ENCODE measurements at places on chromosomes 6 and 20.

GRCh38 chr6:69647726-69648125, 149.1 kb downstream of the LMBRD1 start:
- DNase-seq, result no peak

- no peak for DNase-seq
Observed at GRCh38 chr6:68473433-68474210, 161.5 kb upstream of the ADGRB3 start.

GRCh38 chr20:34907616-34908469, 31.4 kb downstream of the ACSS2 start:
- DNase-seq, result no peak

GRCh38 chr6:111870051-111870741, 3.1 kb downstream of the FYN start:
- no peak for DNase-seq

GRCh38 chr20:59680148-59680650, 75.9 kb downstream of the PHACTR3 start:
- DNase-seq, result no peak

DNA sequence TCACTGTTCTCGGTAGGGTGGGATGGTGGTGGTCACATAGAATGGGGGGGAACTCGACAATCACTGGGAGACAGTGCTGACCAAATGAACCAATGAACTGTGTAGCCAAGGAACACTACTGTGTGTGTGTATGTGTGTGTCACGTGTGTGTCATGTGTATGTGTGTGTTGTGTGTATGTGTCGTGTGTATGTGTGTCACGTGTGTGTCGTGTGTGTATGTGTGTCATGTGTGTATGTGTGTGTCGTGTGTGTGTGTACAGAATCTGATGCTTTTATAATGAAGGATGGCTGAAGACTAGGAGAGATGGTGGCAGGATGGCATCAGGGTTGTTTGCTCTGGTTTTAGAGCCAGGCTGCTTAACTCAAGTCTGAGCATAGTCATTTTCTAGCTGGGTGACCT, 99.1 kb upstream of the DUSP22 start:
- no peak for DNase-seq

DNA sequence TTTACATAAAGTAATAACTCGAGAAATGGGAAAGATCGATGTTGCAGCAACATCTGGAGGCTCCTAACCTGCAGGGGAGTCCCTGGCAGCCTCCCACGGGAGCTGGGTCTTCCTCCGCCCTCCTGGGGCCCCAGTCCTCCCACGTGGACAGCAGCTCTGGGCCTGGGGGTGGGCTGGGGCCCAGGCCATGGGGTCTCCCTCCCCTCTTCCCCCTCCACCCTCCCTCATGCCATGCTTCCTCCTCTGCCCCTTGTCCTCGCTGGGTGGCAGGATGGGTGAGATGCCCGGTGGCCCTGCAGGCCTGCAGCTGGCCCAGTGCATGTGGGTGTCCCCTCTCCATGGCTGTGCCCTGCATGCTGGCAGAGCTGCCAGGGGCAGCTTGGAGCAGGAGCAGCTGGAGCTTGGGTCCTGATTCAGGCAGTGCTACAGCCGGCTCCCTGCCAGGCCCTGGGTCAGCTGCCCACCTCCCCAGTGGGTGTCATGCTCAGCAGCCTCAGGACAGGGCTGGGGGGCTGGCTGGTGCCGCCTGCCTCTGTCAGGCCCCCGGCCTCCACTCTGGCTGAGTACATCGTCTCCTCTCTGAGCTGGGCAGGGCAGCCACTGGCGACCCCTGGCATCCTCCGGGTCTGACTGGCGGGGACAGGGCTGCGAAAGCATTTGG, 48.9 kb upstream of the BHLHE23 start:
- DNase-seq, result no peak

- DNase-seq, result no peak
Observed at GRCh38 chr6:106637051-106637716, 7.8 kb downstream of the QRSL1 start.

DNA sequence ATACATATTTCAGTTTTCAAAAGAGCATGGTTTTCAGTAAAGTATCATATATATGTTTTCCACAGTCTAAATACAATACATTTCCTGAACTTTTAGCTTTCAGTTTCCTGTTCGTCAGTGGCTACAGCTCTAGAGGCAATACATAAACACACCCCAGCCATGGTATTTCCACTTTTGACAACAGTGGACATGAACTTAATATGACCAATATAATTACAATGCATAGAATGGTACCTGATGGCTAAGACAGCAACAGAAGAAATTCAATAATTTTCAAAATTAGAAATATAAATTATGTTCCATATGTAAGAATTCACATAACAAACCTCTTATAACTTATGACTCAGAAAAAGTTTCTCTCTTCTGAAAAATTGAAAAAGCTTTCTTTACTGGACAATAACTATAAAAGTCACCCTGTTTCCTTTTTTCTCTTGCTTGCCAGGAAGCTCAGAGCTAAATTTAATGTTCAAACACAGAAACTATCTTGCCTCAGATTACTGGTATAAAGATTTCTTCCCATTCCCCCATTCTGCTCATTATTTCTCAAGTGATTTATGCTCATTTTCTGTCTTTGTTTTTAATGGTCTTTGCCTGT, 19.2 kb downstream of the FKBP5 start:
- no peak for DNase-seq

GRCh38 chr20:60718743-60719480, 533.1 kb upstream of the CDH4 start:
- no peak for DNase-seq

- no peak for DNase-seq
Observed at GRCh38 chr6:145903356-145904102, 60.6 kb downstream of the SHPRH start.

- DNase-seq, result no peak
Observed at GRCh38 chr20:22511943-22512910, 72.1 kb downstream of the FOXA2 start.

- no peak for DNase-seq
Observed at GRCh38 chr6:156175433-156175832, 601.7 kb upstream of the ARID1B start.

DNA sequence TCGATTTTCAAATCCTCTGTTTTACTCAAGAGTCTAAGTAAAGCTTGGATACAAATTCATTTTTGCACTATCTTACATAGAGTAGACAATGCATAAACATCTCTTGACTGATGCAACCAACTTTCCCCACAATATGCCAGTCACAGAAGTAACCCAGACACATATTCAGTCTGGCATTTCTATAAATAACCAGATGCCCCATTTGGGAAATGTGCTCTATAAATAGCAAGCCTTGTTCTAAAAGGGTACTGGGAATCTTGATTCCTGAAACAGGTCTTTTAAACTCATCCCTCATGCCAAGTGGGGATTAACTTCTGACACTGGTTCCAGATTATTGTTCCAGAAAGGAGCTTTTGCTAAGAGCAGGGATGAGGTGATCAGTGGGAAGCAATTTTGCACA, 411.7 kb downstream of the EPM2A start:
- DNase-seq, result no peak

DNA sequence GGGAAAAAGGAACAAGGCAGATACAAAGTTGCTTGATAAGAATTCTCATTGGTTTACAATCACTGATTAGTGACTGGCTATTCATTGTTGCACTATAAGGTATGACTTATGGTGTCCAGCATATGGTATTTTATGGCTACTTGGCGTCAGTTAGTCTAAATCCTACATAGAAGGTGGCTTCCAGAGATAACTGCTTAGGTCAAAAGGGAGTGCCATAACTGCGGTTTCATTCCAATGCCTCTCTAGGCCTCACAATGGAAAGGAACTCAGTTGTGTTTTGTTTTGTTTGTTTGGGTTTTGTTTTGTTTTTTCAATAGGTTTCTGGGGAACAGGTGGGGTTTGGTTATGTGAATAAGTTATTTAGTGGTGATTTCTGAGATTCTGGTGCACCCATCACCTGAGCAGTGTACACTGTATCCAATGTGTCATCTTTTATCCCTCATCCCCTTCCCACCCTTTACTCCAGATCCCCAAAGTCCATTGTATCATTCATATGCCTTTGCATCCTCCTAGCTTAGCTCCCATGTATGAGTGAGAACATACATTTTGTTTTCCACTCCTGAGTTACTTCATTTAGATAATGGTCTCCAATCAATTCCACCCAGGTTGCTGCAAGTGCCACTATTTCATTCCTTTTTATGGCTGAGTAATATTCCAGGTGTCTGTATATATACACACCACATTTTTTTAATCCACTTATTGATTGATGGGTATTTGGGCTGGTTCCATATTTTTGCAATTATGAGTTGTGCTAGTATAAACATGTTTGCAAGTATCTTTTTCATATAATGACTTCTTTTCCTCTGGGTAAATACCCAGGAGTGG, 7.0 kb downstream of the GOPC start:
- no peak for DNase-seq

GRCh38 chr20:46621492-46621891, 29.8 kb downstream of the SLC13A3 start:
- DNase-seq, result no peak

DNA sequence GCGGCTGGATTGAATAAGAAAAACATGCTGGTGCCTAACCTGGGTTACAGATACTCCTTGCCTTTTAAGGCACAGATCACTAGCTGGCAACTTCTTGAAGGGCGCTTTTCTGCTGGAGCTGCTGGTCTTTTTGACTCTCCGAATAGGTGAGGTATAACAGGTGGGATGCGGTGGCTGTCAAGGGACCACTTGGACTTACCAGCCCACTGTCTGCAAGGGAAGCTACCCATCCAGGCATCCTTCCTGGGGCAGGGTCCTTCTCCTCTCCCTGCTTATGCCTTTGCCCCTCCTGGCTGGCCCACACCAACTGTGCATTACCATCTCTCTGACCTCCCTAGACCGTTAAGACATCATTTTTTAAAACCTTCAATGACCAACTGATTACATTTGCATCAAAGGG, 57.4 kb downstream of the NPEPL1 start:
- DNase-seq, result no peak

- no peak for DNase-seq
Observed at GRCh38 chr6:45388328-45388727, 10.6 kb upstream of the SUPT3H start.

DNA sequence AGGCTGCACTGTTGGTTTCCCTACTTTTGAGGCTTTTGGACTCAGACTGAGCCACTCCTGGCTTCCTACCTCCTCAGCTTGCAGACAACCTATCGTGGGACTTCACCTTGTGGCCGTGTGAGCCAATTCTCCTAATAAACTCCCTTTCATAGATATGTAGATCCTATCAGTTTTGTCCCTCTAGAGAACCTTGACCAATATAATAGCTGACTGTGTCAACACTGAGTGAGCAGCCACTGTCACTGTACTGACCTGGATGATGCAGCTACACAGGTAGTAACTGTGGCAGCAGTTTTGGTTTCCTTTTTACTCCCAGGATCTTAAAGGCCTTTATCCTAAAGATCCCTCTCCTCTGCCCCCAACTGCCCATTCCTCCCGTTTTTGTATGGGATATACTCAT, 70.2 kb downstream of the SLC22A3 start:
- DNase-seq, result no peak

- no peak for DNase-seq
Observed at GRCh38 chr6:13466304-13467215, 20.8 kb downstream of the GFOD1 start.

GRCh38 chr20:313948-314347, 11.4 kb upstream of the SOX12 start:
- DNase-seq, result no peak

DNA sequence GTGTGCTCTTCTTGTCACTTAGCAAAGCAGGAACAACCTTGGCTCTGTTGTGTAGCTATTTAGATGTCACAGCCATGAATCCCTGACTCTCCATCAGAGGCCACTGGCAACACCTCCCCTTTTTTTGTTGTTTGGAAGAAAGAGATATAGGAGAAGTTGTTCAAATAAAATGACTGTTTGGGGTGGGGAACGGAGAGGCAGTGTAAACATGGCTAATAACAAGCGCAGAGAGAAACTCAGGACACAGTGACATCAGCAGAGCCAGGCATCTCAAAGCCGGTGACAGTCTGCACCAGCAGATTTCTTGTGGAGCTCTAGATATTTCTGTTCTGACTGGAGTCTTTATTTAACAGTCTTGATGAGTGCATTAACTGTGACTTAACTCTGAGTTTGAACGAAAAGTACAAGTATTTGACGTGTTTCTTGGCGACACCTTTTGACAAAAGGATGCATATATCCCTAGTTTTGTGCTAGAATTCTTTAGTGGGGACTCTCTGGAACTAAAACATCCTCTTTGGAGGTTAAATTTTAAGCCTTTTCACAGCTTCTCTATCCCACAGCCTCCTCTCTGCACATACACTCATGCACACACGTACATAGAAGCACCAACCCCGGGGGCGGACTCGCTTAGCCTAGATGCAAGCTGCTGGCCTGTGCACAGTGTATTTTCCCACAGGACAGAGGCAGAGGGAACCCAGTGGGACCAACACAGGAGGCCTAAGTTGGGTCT, 53.8 kb downstream of the ADAT2 start:
- DNase-seq, result no peak

GRCh38 chr6:42281570-42281969, 63.9 kb upstream of the MRPS10 start:
- DNase-seq, result no peak

DNA sequence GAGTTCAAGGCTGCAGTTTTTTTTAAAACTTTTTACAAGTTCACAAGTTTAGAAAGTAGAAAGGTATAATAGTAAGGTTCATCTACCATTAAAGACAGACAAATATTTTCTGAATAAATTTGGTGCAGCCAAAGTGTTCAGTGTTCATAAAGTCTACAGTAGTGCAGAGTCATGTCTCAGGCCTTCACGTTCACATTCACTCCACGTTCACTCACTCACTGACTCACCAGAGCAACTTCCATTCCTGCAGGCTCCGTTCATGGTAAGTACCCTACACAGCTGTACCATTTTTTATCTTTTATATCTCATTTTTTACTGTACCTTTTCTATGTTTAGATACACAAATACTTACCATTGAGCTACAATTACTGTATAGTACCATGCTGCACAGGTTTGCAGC, 67.6 kb downstream of the B4GALT5 start:
- DNase-seq, result no peak

DNA sequence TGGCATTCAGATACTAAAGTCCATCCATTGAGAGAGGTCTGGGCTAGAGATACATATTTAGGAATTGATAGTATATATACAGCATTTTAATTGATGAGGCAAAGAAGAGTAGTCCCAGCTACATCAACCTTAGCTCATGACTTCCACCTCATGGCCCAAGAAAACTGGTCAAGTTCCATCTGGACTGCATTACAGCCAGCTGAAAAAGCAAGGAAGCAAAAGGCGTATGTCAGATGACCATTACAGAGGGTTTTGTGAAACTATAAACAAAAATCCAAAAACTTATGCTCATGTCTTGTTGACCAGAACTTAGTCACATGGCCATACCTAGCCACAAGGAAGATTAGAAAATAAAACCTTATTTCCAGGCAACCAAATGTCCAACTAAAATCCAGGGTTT, 46.8 kb upstream of the RNF146 start:
- DNase-seq, result no peak

DNA sequence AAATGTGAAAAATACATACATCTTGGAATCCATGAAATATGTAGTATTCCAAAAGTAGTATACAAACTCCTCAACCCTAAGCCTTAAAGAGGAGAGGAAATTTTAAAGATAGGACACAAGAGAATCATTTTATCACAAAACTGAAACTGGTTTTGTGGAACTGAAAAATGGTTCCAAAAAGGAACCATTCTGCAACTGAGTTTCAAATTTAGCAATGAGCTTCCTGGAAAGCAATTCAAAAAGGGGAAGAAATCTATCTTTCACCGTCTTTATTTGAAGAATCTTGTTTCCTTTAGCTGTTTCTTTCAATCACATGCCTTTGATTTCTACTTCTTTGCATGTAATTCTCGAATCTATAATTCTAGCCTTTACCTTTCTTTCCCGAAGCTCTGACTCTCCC, 32.2 kb upstream of the LAMP5 start:
- DNase-seq, result no peak

- DNase-seq, result no peak
Observed at GRCh38 chr6:52693773-52694172, 22.9 kb downstream of the TMEM14A start.

GRCh38 chr6:46046558-46047174, 31.0 kb upstream of the CLIC5 start:
- DNase-seq, result no peak

Data from stimulated activated CD4-positive, alpha-beta T cell treated with anti-CD3 and anti-CD28 coated beads, Interleukin-12 subunit alpha, Interleukin-12 subunit beta, amount 100 ng/mL, for 4 hours (primary cell).